ENCODE measurements at places on chromosomes 5 and 9.

- DNase-seq: no peak
Measured at GRCh38 chr5:152542741-152543140, 137.7 kb upstream of the NMUR2 start.

GRCh38 chr9:38032266-38033110 is 36.5 kb downstream of the SHB start:
- no peak for DNase-seq

- no peak for DNase-seq
Measured at GRCh38 chr5:149682532-149683075, 47.5 kb upstream of the PPARGC1B start.

DNA sequence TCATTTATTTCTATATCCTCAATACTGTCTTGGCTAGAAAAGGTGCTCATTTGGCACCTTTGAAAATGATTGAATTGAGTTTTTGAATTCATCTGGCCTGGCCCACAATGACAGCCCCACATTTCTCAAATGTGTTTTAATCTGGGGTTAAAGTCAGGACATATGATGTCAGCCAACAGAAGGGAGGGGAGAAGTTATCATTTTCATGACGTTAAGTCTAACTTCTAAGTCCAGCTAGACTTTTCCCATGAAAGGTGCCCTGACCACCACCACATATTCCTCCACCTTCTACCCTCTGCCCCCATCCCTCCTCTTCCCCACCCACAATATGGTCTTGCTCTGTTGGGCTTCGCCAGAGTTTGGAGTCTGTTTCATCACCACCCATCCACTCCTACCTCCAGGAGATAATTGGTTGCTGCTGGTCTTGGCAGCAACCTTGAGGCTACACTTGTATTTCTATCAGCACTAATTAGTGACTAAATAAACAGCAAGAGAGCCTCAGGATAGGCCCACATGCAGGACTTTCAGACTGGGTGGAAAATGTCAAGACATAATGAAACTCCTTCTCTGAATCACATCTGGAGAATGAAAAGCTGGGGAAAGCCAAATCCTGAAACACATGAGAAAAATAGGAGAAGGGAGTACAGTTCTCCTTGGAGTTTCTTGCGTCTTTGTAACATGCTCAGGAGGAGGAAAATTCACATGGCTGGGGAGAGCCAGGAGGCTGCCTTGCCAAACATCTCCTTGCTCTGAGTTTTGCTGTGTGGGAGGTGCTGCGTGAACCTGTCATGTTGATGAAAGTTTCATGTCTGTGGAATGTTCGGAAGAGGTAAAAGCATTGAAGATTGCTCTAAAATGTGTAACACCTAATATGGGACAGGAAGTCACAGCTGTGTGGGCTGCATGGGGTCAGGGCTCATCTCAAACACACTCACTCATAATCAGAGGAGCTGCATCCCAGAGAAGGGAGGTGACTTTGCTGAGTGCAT is 544.7 kb upstream of the KLF4 start:
- DNase-seq: no peak

- no peak for DNase-seq
Measured at GRCh38 chr9:95506678-95507463, 9.9 kb downstream of the PTCH1 start.

DNA sequence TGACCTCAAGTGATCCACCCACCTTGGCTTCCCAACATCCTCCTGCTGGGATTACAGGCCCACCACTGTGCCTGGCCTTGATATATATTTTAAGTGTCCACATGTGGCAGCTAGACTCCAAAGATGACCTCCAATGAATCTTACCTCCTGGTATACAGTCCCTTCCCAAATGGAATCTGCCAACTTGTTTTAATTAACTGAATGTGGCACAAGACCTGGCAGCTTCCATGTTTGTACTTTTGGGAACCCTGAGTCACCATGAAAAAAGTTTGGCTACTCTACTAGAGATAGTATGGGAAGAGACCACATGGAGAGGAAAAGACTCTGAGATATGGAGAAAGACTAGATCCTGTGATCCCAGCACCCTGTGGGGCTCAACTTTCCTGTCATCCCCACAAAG is 42.5 kb downstream of the CCL28 start:
- DNase-seq: no peak

DNA sequence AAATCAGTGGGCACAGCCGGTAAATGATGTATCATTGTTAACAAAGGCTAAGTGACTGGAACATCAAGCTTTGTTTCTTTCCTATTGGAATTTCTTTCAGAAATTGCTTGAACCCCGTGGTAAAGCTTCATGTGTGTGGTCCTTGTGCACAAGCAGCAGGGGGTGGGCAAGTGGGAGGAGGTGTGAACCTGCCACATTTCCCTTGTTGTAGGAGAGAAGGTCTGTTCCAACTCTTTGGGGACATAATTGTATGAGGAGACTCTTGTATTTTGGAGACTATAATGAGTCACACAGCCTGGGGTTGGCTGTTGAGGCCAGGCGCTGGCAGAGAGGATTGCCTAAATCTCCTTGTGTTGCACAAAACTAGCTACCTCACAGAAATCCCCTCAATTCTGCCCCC is 620.5 kb downstream of the IRX1 start:
- no peak for DNase-seq

DNA sequence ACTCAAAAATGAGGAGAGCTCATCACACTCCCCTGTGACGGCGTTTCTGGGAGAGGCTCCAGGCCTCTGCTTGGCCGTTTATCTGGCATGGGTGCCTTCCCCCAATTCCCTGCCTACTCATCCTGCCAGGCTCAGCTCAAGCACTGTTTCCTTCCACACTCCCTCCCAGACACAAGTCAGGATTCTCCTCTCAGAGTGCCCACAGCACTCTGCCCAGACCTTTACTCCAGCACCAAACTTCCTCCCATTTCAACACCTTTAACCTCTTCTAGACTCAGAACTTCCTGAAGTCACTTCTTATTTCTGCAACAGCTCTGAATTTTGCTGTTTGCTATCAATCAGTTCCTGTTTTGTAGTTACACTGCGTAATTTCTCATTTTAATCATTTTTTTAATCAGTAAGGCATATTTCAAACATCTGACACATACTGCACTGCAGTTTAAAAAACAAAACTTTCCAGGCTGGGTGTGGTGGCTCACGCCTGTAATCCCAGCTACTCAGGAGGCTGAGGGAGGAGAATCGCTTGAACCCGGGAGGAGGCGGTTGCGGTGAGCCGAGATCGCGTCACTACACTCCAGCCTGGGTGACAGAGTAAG is 16.0 kb downstream of the TRMO start:
- DNase-seq: no peak

DNA sequence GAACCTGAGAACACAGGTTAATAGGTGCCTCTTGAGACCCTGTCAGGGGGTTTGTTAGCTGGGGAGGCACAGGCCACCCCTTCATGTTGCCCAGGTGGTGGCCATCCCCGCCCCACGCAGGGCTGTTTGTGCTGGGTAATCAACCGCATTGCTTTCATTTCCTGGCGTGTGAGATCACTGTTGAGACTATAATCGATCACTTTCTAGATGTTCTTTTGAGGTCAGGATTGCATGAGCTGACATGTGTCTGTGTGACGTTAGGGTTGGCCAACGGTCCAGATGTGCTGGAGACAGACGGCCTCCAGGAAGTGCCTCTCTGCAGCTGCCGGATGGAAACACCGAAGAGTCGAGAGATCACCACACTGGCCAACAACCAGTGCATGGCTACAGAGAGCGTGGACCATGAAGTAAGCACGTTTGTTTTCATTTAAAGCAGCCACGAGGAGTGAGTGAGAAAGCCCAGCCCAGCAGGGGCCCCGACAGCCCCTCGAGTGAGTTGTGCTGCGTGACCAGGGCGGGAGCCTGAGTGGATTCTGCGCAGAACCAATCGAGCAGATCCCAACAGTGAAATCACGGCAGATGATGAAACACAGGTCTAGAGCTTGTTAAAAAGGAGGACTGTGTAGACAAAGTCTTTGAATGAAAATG is 115.0 kb upstream of the CACNA1B start:
- no peak for DNase-seq

GRCh38 chr9:69181908-69182353 is 7.9 kb downstream of the TJP2 start:
- no peak for DNase-seq

DNA sequence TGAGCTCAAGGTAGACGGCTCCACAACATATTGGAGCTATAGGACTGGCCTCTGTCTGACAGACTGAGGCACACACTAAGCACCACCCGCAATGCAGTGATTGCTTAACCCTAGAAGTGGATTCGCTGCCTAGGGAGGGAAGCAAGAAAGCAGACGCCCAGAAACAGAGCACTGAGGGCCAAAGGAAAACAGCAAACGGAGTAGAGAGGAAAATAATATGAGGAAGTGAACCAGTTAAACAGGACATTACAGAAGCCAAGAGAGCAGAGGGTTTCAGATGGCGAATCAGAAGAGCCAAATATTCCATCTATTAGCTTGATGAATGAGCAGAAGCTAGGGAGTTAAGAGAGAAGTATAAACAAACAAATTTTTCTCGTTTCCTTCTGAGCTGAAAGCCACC is 139.2 kb upstream of the LHFPL2 start:
- no peak for DNase-seq

DNA sequence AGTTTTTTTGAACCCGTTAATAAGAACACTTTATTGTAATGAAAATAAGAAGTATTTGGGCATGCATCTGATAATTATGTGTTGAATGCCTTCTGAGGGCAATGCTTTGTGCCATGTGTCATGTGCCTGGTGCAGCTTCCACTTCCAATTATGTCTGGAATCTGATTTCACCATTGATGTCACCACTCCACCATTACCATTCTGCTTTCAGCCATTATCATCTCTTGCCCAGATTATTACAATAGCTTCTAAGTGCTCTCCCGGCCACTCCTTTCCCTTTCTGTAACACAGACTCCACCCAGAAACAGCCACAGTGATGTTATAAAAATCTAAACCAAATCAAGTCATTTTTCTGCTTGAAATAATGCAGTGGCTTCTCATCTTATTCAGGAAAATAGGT is 171.7 kb downstream of the C9orf152 start:
- DNase-seq: no peak

DNA sequence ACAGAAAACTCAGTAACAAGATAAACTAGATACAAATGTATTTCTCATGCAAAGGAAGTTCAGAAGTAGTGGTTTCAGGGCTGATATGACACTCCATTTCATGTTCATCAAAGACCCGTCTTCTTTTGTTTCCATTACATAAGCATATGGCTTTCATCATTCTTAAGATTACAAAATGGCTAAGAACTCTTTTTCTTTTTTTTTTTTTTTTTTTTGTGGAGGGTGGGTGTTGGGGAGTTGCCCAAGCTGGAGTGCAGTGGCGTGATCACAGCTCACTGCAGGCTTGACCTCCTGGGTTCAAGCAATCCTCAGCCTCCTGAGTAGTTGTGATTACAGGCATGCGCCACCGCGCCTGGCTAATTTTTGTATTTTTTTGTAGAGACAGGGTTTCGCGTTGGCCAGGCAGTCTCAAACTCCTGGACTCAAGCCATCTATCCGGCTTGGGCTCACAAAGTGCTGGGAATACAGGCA is 22.0 kb upstream of the PTBP3 start:
- no peak for DNase-seq

DNA sequence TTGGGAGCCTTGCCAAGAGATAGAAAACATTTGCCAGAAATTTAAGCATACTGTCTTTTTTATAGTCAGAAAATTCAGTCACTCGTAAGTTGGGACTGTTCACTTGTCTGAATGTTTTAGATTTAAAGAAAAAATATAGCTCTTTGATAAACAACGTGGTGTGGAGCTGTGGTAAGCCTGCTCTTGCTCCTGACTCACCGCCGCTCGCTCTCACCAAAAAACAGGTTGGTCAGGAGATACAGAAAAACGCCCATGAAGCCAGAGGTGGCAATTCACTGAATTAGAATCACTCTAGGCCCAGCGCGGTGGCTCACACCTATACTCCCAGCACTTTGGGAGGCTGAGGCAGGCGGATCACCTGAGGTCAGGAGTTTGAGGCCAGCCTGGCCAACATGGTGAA is 6.2 kb downstream of the LNPEP start:
- no peak for DNase-seq

DNA sequence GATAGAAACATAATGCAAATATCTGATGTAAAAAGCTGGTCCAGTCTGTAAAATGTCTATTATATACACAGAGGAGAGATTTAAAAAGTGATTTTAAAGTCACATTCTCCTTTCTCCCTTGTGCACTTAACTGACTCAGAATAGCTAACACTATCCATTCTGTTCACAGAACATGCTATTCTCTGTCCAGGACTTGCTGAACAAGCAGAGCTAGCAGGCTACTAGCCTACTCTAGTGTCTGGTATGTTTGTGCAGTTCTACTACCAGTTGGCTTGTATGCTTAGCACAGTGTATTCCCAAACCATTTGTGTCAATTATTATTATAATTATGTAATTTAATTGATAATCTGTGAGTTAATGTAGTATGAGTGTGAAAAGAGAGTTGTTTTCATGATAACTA is 161.7 kb upstream of the NUDT12 start:
- DNase-seq: no peak

DNA sequence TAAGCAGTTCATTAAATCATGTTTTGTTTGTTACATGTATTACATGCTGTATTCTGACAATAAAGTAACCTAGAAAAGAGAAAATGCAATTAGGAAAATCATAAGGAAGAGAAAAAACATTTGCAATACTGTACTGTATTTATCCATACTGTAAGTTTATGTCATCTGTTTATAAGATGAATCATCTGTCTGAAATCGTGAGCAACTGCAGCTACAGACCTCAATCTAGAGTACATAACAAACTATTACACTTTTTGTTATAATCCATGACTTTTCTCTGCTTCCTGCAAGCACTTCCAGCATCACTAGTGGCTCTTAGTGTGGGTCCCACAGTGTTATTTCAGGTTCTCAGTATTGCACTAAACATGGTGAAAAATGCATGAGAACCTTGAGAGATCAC is 144.4 kb upstream of the NR4A3 start:
- no peak for DNase-seq

GRCh38 chr5:127810017-127810416 is 106.8 kb downstream of the CCDC192 start:
- no peak for DNase-seq

DNA sequence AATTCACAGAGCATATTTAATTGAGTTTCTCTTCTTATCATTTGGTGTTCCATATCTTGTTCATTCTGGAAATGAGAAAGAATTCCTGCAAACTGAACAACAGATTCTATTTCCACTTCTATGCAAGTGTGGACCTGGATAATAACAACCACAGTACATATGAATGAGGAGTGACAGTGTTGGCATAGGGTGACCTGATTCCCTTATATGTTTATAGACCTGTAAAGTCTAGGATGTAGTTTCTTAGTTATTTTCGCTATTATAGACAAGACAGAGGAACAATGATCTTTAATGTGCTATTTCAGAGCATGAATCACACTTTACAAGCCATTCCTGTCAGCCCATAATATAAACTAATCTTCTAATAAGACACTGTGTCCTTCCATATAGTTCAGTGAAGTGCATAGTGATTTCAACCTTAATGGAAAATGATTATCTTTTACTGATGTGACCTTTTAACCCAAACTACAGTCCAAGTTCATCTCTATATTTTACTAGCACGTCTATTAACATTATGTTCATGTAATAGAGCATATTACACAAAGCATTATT is 88.2 kb upstream of the FAM174A start:
- DNase-seq: no peak

DNA sequence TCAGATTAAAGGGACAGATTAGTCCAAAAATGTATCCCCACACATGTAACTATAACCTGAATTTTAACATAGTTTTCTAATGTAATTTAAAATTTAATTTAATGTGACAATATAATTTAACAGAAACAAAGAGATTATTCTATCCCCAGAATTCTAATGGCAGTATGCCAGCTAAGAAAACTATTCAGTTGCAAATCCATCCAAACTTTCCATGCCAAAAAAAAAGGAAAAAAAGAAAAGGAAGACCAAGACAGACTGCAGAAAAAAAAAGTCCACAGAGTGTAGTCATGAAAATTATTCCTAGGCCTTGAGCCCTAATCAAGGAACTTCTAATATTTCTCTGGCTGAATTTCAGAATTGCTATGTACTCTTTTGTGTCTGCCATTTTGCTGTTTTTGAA is 217.6 kb downstream of the CDH18 start:
- no peak for DNase-seq
